ENCODE measurements at places on chromosomes 1 and 21.

- no peak for DNase-seq
These were observed 63.9 kb downstream of the HTR6 start for GRCh38 chr1:19728413-19729145.

DNA sequence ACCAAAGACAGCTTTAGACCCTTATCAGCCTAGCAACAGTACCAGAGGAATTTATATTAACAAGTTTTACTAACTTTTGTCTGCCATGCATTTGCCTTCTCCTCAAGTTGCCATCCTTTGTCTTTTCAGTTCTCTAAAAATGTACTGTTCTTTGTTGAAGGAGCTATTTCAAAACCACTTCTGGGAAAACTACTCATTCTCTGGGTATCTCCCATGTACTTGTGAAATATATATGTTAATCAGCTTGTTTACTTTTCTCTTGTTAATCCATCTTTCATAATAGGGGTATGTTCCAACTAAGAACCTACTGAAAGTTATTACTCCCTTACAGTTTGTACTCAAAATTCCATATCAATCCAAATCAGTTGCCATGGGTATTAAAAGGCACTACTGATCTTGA lies 16.3 kb downstream of the DPYD start:
- peak; percentile 80 for DNase-seq

GRCh38 chr1:199302554-199302953 lies 663.7 kb downstream of the PTPRC start:
- peak; percentile 69 for DNase-seq

- no peak for DNase-seq
These were observed 8.8 kb upstream of the RABGAP1L start for GRCh38 chr1:174150499-174150898.

DNA sequence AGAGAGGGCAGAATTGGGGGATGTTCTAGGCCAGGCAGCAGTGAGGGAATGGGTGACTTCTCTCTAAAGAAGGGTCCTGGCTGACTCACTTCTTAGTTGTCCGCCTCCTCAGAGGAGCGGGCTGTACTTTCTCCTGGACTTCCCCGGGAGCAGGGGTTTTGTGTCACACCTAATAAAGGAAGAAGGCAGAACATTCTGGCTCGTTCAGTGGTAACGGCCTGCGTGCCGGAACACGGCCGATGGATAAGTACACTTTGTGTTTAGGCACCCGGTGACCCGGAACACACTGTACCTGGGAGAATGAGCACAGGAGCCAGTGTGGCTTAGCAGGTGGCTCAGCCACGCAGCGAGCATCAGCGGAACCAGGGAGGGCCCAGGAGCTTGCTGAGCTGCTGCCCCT lies 84.7 kb downstream of the FBXO2 start:
- DNase-seq, result no peak

All from choroid plexus epithelial cell (primary cell).